ENCODE measurements at places on chromosomes 2 and 18. TPM values are rescaled to one million over a fixed set of nuclear protein-coding genes. Genes with fewer than 3 reads are reported as not detected.

Gene TYMS
- 0.33 TPM for polyA plus RNA-seq

Gene KCNG2
- polyA plus RNA-seq: not detected

DNA sequence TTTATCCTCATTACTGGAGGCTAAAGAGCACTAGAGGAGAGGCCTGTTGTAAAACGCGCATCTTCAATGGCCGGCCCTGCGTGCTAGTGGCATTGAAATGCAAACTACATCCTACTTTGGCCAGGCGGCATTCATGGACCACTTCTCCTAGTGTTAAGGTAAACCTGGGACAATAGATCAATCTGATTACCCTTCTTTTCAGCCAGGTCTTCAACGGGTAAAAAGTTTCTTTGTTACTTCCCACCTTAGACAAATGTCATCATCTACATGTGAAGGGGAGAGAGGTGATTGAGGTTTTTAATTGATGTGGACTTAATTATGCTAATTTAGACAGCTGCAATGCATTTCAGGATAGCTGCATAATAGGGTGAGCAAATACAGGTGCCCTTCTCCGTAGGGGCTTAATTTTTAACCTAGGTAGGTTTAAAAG is 628.0 kb downstream of the ZEB2 start:
- H3K27ac ChIP-seq: no peak overlapping the region
- no peaks in the 10 kb centered on the region for H3K4me1 ChIP-seq
- H3K27me3 ChIP-seq: no peaks in the 10 kb centered on the region
- H3K36me3 ChIP-seq: no peaks in the 10 kb centered on the region
- DNase-seq: no peak
- H3K4me3 ChIP-seq: no peak overlapping the region

Gene MIB1
- polyA plus RNA-seq: 6.7 TPM

Gene GPR35
- polyA plus RNA-seq: 1.3 TPM

- no peak overlapping the region for H3K27ac ChIP-seq
- H3K36me3 ChIP-seq: no peaks in the 10 kb centered on the region
- DNase-seq: no peak
- no peaks in the 10 kb centered on the region for H3K4me1 ChIP-seq
- H3K4me3 ChIP-seq: no peak overlapping the region
Observed at GRCh38 chr2:14137643-14138042, 494.9 kb upstream of the LRATD1 start.

Gene PCARE
- polyA plus RNA-seq: not detected

Gene HRH4
- 1.1 TPM for polyA plus RNA-seq

- H3K27me3 ChIP-seq: no peaks in the 10 kb centered on the region
- no peaks in the 10 kb centered on the region for H3K4me1 ChIP-seq
- no peak for DNase-seq
- no peak overlapping the region for H3K27ac ChIP-seq
- no peak overlapping the region for H3K4me3 ChIP-seq
Observed at GRCh38 chr2:53217250-53217649, 550.4 kb upstream of the CHAC2 start.

Gene CHRND
- not detected for polyA plus RNA-seq

DNA sequence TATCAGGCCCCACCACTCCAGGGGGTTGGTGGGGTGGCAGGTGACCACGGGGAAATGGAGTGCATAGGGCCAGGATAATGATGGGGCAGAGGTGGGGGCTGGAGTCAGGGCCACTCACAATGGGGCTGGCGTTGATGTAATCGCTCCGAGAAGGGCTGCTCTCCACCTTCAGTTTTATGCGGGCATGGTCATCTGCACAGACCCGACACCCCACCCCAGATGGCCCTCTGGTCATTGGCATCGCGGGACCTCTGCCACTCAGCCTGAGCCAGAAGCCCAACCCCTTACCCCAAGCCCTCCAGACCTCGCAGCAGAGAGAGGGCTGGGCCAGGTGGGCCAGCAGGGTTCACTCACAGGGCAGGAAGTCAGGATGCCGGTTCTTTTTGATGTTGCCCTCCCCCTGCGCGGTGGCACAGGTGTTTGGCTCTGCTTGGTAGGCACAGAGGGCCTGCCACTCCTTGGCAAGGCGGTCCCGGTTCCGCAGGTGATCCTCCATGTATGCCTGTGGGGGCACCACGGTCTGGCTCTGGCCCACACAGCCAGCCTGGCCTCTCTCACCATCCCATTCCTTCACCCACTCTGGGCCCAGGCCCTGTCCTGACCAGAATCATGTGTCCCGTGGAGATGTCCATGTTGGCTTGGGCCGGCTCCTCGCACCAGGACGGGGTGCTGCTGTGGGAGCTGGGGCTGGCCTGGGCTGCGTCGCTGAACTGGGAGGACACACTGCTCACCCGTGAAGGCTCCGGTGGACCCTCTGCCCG is 12.4 kb downstream of the PTPRN start:
- DNase-seq: no peak
- H3K4me1 ChIP-seq: peaks cover 12% of the 10 kb centered on the region
- H3K27me3 ChIP-seq: no peaks in the 10 kb centered on the region
- H3K27ac ChIP-seq: no peak overlapping the region
- H3K36me3 ChIP-seq: no peaks in the 10 kb centered on the region

- no peaks in the 10 kb centered on the region for H3K27me3 ChIP-seq
- H3K27ac ChIP-seq: peak overlapping the region; percentile 68
- no peak for DNase-seq
- H3K4me3 ChIP-seq: peak overlapping the region; percentile 32
- H3K4me1 ChIP-seq: peaks cover 44% of the 10 kb centered on the region
Observed at GRCh38 chr2:197311421-197312033, 947 bp upstream of the ANKRD44 start.

Gene COLEC11
- not detected for polyA plus RNA-seq

Gene TMEM163
- polyA plus RNA-seq: 0.47 TPM

DNA sequence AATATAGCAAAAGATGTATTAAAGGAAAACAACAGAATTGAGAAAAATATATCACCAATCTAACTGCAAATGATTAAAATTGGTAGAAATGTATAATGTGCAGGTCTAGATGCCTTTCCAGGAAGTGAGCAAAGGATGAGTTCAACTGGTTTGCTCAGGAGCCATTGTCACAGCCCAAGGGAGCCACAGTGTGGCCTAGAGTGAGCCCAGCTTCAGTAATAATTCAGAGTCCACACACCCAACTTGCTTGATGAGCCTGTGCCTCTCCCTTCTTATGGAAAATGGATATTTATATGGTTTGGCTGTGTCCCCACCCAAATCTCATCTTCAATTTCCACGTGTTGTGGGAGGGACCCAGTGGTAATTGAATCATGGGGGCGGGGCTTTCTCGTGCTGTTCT is 92.2 kb upstream of the ASAP2 start:
- no peak overlapping the region for H3K4me3 ChIP-seq
- H3K4me1 ChIP-seq: no peaks in the 10 kb centered on the region
- H3K27me3 ChIP-seq: no peaks in the 10 kb centered on the region
- no peaks in the 10 kb centered on the region for H3K36me3 ChIP-seq
- DNase-seq: no peak

GRCh38 chr2:241673797-241674725 is 12.6 kb downstream of the DTYMK start:
- peaks cover 17% of the 10 kb centered on the region for H3K36me3 ChIP-seq
- no peak overlapping the region for H3K4me3 ChIP-seq
- no peaks in the 10 kb centered on the region for H3K4me1 ChIP-seq
- DNase-seq: no peak
- no peaks in the 10 kb centered on the region for H3K27me3 ChIP-seq

Gene HTR2B
- 0.21 TPM for polyA plus RNA-seq

Gene GKN1
- not detected for polyA plus RNA-seq

DNA sequence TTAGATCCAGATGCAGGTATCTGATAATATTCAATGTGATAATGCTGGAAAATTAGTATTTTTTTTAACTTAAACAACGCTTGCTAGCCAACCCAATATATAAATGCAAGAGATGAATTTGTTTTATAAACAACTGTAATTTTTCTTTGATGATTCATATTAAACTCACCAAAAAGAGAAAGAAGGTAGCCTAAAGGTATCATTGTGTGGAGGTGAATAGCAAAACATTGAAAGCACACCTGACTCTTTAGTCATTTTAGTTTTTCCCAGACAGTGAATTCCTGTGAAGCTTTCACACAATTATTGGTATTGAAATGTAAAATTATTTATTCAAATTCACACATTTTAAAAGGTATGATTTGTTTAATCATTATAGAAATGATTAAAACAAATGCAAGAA is 424.0 kb downstream of the NR4A2 start:
- no peak for DNase-seq
- no peak overlapping the region for H3K27ac ChIP-seq
- no peaks in the 10 kb centered on the region for H3K4me1 ChIP-seq
- H3K36me3 ChIP-seq: no peaks in the 10 kb centered on the region
- no peaks in the 10 kb centered on the region for H3K27me3 ChIP-seq

GRCh38 chr2:207083361-207084110 is 82.2 kb downstream of the KLF7 start:
- no peaks in the 10 kb centered on the region for H3K27me3 ChIP-seq
- DNase-seq: no peak
- H3K27ac ChIP-seq: no peak overlapping the region
- H3K4me1 ChIP-seq: no peaks in the 10 kb centered on the region

- H3K27ac ChIP-seq: no peak overlapping the region
- peaks cover 10% of the 10 kb centered on the region for H3K4me1 ChIP-seq
- DNase-seq: no peak
- H3K4me3 ChIP-seq: no peak overlapping the region
- no peaks in the 10 kb centered on the region for H3K27me3 ChIP-seq
Observed at GRCh38 chr2:96510931-96511595, 5.9 kb upstream of the NEURL3 start.

DNA sequence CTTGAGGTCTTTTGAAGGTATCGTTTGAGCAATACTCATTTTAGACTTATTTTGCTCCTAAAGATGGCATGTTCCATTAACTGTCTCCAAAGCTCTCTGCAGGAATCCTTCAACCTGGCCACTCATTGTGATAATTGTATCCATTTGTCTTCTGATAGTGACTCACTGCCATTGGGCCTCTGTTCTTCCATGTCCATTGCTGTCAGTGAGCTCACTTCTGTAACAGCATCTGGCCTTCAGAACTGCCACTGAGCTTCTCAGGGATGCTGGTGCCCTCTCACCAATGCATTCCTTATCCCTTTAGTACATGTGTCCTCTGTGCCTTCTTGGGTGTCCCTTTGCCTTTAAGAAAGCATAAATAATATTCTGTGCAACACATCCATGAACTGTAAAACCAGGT is 71.6 kb downstream of the MREG start:
- no peak for DNase-seq
- H3K36me3 ChIP-seq: no peaks in the 10 kb centered on the region
- no peaks in the 10 kb centered on the region for H3K4me1 ChIP-seq
- no peaks in the 10 kb centered on the region for H3K27me3 ChIP-seq
- H3K4me3 ChIP-seq: no peak overlapping the region

DNA sequence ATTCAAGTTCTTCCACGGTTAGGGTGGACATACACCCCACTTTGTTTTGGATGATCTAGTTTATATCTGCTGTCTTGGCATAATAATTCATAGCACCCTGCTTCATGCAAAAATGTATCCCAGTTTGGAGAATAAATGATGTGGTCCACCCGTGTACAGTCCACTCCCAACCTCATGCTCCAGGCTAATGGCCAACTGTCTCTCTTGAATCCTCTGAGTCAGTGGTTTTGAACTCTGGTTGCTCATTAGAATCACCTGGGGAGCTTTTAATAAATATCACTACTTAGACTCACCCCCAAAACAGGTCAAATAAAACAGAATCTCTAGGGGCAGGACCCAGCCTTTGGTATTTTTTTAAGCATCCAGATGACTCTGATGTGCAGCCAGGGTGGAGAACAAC is 78.5 kb downstream of the SDC1 start:
- H3K27me3 ChIP-seq: no peaks in the 10 kb centered on the region
- no peak overlapping the region for H3K27ac ChIP-seq
- no peak overlapping the region for H3K4me3 ChIP-seq
- H3K36me3 ChIP-seq: no peaks in the 10 kb centered on the region

DNA sequence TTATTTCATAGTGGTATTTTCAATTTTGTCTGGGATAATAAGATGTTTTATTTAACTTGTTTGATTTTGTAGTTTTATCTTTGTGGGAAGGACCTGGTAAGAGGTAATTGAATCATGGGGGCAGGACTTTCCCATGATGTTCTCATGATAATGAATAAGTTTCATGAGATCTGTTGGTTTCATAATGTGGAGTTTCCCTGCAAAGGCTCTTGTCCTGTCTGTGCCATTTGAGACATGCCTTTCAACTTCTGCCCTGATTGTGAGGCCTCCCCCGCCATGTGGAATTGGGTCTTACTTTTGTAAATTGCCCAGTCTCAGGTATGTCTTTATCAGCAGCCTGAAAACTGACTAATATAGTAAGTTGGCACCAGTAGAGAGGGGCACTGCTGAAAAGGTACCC is 77.8 kb upstream of the ARHGAP15 start:
- H3K4me1 ChIP-seq: no peaks in the 10 kb centered on the region
- H3K4me3 ChIP-seq: no peak overlapping the region

GRCh38 chr2:17544256-17544655 is 3.8 kb downstream of the VSNL1 start:
- H3K4me1 ChIP-seq: no peaks in the 10 kb centered on the region
- DNase-seq: no peak
- H3K27me3 ChIP-seq: peaks cover 7% of the 10 kb centered on the region
- H3K27ac ChIP-seq: no peak overlapping the region
- H3K4me3 ChIP-seq: no peak overlapping the region

GRCh38 chr2:170715062-170715931 is at the start of gene SP5:
SP5 (plus strand) TSS chr2:170715337; CDS start chr2:170715513, 176 bp downstream.
- peaks cover 45% of the 10 kb centered on the region for H3K27me3 ChIP-seq
- no peak within 1 kb of the TSS for H3K27ac ChIP-seq
- peak; percentile 57 for DNase-seq

DNA sequence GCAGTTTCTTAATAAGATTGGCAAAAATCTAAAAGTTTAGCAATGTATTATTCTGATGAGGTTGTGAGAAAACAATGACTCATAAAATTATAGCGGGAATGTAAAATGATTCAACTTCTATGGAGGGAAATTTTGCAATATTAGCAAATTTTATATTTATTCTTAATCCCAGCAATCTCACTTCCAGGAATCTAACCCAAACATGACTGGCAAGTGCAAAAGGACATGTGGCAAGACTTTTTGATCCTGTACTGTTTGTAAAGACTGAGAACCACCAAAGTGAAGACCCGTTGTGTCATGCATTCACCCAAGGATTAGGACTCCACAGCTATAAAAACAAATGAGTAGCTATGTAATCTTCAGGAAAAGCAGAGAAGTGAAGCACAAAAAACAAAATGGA is 234.8 kb upstream of the KYNU start:
- H3K4me3 ChIP-seq: no peak overlapping the region
- H3K27ac ChIP-seq: no peak overlapping the region
- H3K36me3 ChIP-seq: no peaks in the 10 kb centered on the region

Gene EGR4
- polyA plus RNA-seq: not detected
